Activated CD8-positive, alpha-beta memory T cell treated with anti-CD3 and anti-CD28 coated beads for 48 hours (primary cell): ENCODE measurements at places on chromosomes 11 and 22.

DNA sequence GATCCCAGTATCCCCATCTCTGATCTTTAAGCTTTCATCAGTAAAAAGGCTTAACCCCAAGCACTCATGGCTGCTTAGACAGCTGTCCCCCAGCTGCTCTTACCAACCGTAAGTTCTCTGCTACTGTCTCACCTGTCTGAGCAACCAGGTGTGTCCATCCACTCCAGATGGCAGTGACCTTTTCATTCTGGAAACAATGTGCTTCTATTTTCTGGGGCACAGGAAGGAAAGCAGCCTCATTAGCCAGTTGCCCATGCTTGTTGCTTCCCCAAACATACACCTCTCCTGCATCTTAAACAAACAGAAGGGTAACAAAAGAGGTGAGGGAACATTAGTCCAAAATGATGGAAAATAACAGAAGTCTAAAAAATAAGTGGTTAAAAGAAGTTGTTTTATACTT is 24.4 kb downstream of the SERGEF start:
- no peak for DNase-seq

DNA sequence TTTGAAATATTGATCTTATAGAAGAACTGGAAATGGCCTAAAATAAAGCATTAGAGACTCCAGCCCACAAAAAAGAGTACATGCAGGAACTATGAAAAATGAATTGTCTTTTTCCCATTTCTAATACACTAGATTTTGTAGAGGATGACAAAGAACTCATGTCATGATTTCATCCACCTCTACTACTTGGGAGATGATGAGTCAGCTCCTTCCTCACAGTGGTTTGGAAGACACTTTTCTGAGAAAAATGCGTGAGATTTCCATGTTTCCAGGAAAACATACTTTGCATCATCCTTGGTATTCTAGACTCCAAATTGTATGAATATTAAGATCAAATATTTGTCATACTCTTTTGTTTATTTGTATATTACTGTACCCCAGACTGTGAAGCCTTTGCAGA is 500.5 kb downstream of the FAM181B start:
- DNase-seq: no peak

DNA sequence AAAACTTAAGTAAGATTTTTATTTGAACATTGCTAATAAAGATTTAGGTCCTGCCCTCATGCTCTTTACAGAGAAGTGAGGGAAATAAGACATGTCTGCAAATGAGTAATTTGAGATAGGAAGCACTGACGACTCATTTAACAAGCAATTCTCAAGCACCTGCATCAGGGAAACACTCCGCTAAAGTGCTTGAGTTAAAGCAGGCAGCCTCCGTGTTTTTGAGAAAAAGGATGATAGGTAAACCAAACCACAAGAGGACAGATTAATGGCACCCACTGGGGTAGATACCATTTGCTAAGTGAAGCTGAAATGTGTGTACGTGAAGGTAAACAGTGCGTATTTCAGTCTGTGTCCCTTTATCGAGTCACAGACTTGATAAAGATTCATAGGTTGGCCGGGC is 184.6 kb upstream of the CARD18 start:
- no peak for DNase-seq

- DNase-seq: no peak
These were observed 13.3 kb upstream of the NRIP3 start for GRCh38 chr11:9016916-9017642.

DNA sequence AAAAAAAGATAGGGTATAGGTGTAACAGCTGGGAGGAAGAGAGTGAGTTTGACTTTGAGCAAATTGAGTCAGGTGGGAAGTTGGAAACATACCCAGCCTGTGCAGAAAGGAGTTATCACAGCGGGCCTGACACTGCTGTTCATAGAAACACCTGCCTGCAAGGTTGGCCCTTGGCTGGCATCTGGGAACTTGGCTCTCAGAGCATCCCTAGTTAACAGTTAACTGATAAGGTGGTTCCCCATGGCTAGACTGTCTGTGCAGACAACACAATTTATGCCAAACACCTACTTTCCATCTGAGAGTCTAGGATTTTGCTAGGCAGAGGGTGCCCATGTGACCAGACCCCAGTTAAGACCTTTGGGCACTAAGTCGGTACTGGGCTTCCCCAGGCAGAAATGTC is 31.4 kb downstream of the ADAMTS8 start:
- no peak for DNase-seq

GRCh38 chr11:61778920-61779650 is 13.3 kb downstream of the TMEM258 start:
- DNase-seq: no peak
